Stimulated activated CD4-positive, alpha-beta T cell treated with anti-CD3 and anti-CD28 coated beads, Interleukin-4, amount 100 ng/mL, for 4 hours (primary cell): ENCODE measurements at places on chromosomes 4 and X.

DNA sequence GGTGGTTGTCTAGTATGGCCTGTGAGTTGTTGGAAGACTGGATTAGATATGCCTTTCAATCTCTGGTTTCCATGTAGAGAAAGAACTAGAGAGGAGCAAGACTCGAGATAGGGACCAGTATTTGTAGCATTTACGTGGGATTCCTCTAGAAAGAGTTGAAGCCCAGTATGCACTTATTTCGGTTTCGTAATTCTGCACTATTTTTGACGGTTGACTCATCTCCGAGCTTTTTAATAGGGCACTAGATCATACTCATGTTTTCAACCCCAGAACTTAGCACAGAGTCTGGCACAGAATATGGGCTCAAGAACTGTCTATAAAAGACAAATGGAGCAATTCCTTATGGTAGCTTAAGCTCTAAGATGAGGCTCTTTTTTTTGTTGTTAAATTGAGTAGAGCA lies 15.7 kb downstream of the HELT start:
- no peak for DNase-seq

- DNase-seq, result no peak
Observed at GRCh38 chr4:182878633-182879495, 38.3 kb downstream of the DCTD start.

GRCh38 chr4:76874176-76874575 lies 23.8 kb downstream of the SOWAHB start:
- no peak for DNase-seq

DNA sequence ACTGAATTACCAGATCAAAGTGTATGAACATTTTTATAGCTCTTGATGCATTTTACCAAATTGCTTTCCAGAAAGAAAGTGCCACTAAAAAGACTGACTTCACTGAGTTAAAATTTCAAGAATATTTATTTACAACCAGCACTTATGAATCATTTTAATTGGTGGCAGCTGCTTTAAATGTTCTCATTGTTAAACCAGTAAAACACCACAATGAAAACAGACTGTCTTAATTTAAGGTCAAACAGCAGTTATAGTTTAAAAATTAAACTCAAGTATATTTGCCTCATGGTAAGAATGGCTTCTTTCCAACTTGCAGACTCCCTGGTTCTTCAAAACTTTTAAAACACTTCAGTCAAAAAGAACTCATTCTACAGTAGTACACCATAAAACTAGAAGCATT lies 36.9 kb downstream of the AMMECR1 start:
- no peak for DNase-seq

DNA sequence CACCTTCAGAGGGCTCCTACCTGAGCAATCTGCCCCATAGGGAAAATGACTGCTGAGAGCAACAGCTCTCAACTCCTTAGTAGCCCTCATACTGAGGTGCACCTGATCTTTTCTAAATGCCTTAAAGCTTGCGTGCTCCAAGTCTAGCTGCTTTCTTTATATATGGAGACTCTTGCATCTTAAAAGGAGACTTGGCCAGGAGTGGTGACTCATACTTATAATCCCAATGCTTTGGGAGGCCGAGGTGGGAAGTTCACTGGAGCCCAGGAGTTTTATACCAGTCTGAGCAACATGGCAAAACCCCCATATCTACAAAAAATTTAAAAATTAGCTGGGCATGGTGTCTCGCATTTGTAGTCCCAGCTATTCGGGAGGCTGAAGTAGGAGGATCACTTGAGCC lies 78.1 kb upstream of the TRIM2 start:
- no peak for DNase-seq

GRCh38 chr4:181503687-181504390 lies 739.4 kb upstream of the TENM3 start:
- DNase-seq, result no peak

DNA sequence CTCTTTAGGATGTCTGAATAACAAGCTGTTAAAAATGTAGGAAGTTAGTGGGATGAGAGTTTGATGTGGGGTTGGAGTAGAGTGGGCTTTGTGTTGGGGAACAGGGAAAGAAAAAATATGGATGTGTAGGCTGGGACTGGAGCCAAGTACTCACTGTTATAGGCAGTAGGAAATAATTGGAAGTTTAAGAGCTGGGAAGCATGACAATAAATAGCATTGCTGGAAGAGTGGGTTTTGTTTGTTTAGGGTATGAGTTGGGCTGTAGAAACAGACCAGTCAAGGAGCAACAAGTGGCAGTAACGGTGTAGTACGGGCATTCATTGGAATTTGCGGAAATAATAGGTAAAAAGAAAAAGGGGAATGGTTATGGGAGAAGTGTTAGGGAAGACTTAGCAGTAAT lies 81.6 kb downstream of the KDM6A start:
- DNase-seq, result no peak

DNA sequence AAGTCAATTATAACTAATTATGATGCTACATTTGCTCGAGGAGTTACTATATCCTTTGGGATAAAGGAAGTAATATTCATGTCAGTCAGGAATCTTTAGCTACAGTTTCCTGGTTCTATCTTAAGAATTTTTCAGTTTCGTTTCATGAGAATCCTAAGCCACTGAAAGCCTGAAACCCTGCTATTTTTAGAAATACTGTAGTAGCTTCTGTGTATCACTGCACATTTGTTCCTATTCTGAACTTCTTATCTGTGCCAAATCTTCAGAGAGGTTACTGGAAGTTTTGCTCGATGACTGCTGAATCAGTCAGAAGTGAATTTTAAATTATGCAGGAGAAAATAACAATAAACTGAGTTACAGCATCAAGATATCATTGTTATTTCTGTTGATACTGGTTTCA lies 249.2 kb downstream of the TENM3 start:
- DNase-seq, result no peak

DNA sequence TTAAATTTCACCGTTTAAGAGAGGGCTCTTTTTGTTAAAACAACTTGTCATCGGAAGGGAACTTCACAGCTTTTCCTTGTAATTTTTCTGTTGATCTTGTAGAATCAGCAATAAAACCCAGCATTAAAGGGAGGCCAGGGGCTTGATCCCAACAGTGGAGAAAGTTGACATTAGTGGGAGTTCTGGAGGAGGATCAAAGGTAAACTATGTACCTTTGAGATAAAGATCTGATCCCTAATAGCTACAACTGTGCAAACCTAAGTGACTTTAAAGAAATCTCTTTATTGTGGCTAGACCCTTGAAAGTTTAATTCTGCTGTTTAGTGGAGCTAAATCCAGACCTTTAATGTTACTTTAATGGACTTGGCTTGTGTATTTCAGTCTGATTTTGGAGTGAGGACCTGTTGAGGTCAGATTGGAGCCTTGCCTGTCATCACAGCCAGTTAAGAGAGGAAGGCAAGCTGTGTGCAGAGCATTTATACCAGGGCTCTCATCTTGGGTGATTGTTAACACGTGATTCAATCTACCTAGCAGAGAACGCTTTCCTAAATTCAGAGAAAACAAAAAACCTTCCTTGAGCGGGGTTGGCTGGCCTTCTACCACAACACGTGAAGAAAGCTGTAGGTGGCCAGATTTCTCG lies 1.7 kb downstream of the DOCK11 start:
- peak; percentile 3 for DNase-seq

DNA sequence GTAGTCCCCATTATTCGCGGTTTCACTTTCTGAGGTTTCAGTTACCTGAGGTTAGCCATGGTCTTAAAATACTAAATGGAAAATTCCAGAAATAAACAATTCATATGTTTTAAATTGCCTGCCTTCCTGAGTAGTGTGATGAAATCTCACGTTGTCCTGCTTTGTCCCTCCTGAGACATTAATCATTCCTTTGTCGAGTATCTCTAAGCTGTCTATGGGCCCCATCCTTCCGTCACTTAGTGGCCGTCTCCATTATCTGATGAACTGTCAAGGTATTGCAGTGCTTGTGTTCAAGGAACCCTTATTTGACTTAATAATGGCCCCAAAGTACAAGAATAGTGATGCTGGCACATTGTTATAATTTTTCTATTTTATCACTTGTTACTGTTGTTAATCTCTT lies 94.8 kb downstream of the ADGRL3 start:
- no peak for DNase-seq

DNA sequence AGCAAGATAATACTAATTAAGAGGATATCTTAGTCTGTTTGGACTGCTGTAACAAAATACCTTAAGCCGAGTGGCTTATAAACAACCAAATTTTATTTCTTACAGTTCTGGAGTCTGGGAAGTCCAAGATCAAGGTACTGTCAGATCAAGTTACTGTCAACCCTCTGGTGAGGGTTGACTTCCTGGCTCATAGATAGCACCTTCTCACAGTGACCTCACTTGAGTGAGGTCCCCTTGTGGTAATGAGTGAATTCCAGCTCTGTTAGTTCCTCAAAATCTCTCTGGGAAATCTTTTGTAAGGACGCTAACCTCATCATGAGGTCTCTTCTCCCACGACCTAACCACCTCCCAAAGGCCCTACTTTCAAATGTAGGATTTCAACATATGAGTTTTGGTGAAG lies 36.9 kb upstream of the ADGRA3 start:
- DNase-seq, result no peak

- no peak for DNase-seq
Observed at GRCh38 chr4:55154290-55154880, 29.0 kb upstream of the KDR start.

DNA sequence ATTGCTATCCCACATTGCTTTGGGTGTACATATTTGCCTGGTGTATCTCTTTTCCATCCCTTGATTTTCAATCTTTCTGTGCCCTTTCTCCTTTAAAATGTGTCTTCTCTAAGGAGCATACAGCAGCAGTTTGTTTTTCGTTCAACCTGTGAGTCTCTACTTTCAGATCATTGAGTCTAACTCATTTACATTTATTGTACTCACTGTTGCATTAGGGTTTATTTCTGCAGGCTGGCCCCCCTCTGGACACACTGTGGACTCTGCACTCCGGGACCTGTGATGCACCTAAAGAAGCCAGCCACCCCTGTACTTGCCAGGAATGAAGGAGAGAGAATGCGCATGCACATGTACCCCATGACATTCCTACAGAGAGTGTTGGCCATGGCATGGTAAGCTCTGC lies 93.0 kb downstream of the FAM53A start:
- DNase-seq, result no peak

DNA sequence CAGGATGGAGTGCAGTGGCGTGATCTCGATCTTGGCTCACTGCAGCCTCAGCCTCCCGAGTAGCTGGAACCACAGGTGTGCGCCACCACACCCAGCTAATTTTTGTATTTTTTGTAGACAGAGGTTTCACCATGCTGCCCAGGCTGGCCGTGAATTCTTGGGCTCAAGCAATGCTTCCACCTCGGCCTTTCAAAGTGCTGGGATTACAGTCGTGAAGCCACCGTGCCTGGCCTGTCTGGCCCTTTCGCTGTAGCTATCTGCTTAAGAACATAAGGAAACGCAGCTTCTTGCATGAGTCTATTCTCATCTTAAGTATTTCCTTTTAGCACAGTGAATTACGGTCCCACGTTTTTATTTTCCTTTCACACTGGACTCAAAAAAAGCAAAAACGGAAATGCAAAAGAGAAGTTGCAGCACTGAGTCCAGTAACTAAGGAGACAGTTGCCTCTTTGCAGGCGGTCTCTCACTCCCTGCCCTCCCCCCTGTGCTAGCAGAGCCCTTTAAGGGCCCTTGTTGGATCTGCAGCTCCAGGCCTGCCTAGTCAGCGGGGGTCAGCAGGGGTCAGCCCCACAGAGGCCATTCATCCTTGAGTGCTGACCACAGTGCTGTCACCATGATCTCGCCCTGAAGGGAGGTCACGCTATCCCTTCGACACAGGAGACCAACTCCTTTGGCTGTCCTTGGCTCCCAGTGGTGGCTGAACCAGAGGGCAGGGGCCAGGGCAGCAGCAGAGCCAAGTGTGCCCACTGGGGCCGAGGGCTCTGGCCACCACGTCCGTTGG lies 21.8 kb upstream of the TBC1D14 start:
- DNase-seq, result no peak

DNA sequence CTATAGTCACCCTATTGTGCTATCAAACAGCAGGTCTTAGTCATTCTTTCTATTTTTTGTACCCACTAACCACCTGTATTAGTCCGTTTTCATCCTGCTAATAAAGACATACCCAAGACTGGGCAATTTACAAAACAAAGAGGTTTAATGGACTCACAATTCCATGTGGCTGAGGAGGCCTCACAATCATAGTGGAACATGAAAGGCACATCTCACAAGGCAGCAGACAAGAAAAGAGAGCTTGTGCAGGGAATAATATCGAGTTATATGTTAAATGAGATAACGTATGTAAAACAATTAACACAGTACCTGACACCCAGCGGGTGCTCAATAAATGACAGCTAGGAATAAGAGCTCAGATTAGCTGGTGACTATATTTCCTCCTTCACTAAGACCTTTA lies 88.1 kb upstream of the WDR44 start:
- no peak for DNase-seq

- no peak for DNase-seq
Observed at GRCh38 chr4:126725906-126726305, 906.9 kb upstream of the INTU start.

DNA sequence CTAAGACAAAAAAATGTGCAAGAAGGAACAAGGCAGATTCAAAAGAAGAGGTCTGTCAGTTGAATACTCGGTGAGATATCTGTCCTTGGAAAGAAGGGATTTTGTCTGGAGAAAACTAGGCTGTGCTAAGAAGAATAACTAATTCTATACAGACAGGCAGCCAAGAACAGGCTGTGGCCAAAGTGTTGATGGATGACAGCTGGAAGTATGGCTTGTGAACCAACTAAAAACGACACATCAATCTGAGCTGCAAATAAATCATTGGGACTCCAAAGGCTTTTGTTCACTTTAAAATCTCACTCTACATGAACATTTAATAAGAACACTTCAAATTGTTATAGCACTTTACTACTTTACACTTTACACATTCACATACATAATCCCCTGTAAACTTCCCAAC lies 70.5 kb upstream of the IGSF1 start:
- DNase-seq, result no peak

DNA sequence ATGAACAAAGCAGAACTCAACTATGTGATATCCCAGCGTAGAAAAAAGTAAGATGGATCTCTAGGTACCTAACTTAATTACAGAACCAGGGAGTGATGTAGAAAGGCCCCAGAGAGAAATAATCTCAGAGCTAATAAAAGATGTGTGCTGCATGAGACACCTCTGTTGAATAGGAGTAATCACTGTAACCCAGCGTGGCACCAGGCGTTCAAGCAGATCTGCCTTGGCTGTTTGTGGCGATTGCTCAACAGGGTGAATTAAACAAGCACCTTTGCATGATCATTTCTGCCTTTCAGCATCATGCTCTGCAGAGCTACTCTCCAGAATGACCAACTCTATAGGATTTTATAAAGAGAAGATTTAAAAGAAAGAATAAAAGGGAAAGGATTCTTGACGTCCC lies 81.7 kb upstream of the KCNIP4 start:
- no peak for DNase-seq

DNA sequence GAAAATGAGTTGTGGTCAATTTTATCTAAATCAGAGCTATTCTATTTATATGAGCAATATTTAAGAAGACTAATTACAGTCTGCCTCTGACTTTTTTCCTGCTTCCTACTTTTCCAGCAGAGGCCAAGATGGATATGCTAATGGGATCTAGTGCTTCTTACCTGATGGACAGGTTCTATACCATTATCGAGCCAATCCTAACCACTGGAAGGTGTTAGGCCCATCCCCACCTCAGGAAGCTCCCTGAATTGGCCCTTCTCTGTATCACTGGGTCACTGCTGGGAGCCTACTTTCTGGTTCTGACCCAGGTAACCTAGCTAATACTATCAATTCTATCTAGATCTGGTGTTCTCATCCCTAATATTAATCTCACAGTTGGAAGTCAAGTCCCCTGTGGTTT lies 577 bp upstream of the YIPF7 start:
- no peak for DNase-seq

GRCh38 chr4:174582463-174582862 lies 60.2 kb upstream of the HPGD start:
- DNase-seq, result no peak
